Hair follicle dermal papilla cell (primary cell): ENCODE measurements at places on chromosomes 11 and 22. TPM values are rescaled to one million over a fixed set of nuclear protein-coding genes. Genes with fewer than 3 reads are reported as not detected.

Gene MRPL21
- total RNA-seq = 31.6 and 34.9 TPM in 2 replicates

Gene OR5A1
- total RNA-seq = not detected in 2 replicates

Gene TNNT3
- not detected in 2 replicates for total RNA-seq

Gene FBLN1
- 470 and 528 TPM in 2 replicates for total RNA-seq

Gene MAPK8IP2
- 1.9 and 4.6 TPM in 2 replicates for total RNA-seq

Gene KIAA0930
- total RNA-seq = 93.7 and 109 TPM in 2 replicates

Gene SAA1
- total RNA-seq = not detected in 2 replicates

Gene FOXRED2
- 10.7 and 12.7 TPM in 2 replicates for total RNA-seq

Gene MMP27
- 1.3 and 2.6 TPM in 2 replicates for total RNA-seq

Gene CNGA4
- total RNA-seq = 0.16 TPM in 1 of 2 replicates, not detected in the other

Gene SCGB1D1
- not detected in 2 replicates for total RNA-seq

Gene CTNND1
- 130 and 142 TPM in 2 replicates for total RNA-seq

Gene MS4A4E
- total RNA-seq = not detected in 2 replicates

Gene TCF20
- 48.3 and 60.5 TPM in 2 replicates for total RNA-seq

Gene MS4A8
- total RNA-seq = not detected in 2 replicates

Gene OR51I1
- not detected in 2 replicates for total RNA-seq

Gene KCTD17
- 26.8 and 30.2 TPM in 2 replicates for total RNA-seq

Gene SIDT2
- total RNA-seq = 29.8 and 32.0 TPM in 2 replicates

Gene TENM4
- total RNA-seq = 2.1 and 2.6 TPM in 2 replicates

Gene OR2D2
- 0.32 and 0.61 TPM in 2 replicates for total RNA-seq

Gene ZBED5
- 40.6 and 40.8 TPM in 2 replicates for total RNA-seq

Gene IL17REL
- total RNA-seq = not detected in 2 replicates

Gene LIF
- total RNA-seq = 2.6 and 3.0 TPM in 2 replicates

Gene NCF4
- total RNA-seq = not detected in 2 replicates

Gene OR4C6
- total RNA-seq = not detected in 2 replicates

Gene CBLIF
- total RNA-seq = not detected in 2 replicates

Gene TMEM179B
- total RNA-seq = 38.0 and 38.1 TPM in 2 replicates

Gene KDELR3
- 123 and 124 TPM in 2 replicates for total RNA-seq

Gene HSD17B12
- 102 and 108 TPM in 2 replicates for total RNA-seq

Gene FOLH1
- total RNA-seq = 1.3 TPM in 2 replicates

Gene PDE3B
- 1.7 and 3.6 TPM in 2 replicates for total RNA-seq

Gene CHCHD10
- 2.6 and 4.3 TPM in 2 replicates for total RNA-seq

Gene THY1
- 344 and 455 TPM in 2 replicates for total RNA-seq

Gene ISX
- total RNA-seq = not detected in 2 replicates

Gene PRG2
- not detected in 2 replicates for total RNA-seq

Gene OR52E8
- total RNA-seq = not detected in 2 replicates

Gene KRTAP5-8
- total RNA-seq = not detected in 2 replicates

Gene FCHSD2
- total RNA-seq = 12.5 and 13.4 TPM in 2 replicates

Gene NCAM1
- total RNA-seq = 4.2 and 6.7 TPM in 2 replicates

Gene CRYBB2
- not detected in 2 replicates for total RNA-seq

Gene C11orf87
- not detected in 2 replicates for total RNA-seq

Gene CECR2
- total RNA-seq = not detected in 2 replicates

Gene DERL3
- 0.16 and 0.36 TPM in 2 replicates for total RNA-seq

Gene C11orf16
- not detected in 2 replicates for total RNA-seq

Gene MRGPRX4
- not detected in 2 replicates for total RNA-seq

Gene AMOTL1
- 61.4 and 70.9 TPM in 2 replicates for total RNA-seq

Gene ART1
- not detected in 2 replicates for total RNA-seq

Gene GLYAT
- not detected in 2 replicates for total RNA-seq

Gene SCN4B
- under 0.01 TPM in 1 of 2 replicates, not detected in the other for total RNA-seq

Gene SPTY2D1
- 23.6 and 36.8 TPM in 2 replicates for total RNA-seq

Gene RAG1
- total RNA-seq = 0.85 and 0.97 TPM in 2 replicates

Gene ZP1
- total RNA-seq = 0.12 TPM in 1 of 2 replicates, not detected in the other

Gene KREMEN1
- 35.0 and 39.3 TPM in 2 replicates for total RNA-seq

Gene RAB36
- total RNA-seq = 7.6 and 10.8 TPM in 2 replicates

Gene LRRC10B
- not detected in 2 replicates for total RNA-seq
